ENCODE measurements at places on chromosomes 2 and 18.

DNA sequence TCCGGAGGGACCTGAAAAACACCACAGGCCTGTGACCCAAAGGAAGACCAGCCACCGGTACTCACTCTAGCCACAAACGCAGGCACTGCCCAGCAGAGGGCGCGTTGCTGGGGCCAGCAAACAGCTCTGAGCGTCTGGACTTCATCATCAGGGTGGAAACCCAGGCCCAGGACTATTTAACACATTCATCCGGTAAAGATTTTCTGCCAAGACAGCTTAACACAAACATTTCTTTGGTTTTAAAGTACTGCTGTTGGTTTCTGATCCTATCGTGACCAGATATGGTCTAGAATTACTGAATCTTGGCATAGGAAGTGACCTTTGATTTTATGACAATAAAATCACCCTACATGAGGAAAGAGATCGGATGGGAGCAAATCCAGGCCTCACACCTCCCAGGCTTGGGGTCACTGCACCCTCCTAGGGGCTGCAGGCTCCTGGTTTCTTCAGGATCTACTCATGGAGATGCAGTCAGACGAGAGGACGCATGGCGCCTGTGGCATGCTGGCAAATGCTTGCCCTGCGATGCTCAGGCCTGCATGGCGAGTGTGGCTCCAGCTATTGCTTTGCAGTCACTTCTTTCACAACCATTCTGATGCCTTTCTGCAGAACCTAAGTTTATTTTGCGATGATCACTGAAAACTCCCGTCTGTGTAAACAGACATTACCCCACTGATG lies 130.4 kb downstream of the COL4A4 start:
- peak; percentile 7 for DNase-seq

- no peak for DNase-seq
Measured at GRCh38 chr2:69973335-69973735, 11.9 kb upstream of the ASPRV1 start.

DNA sequence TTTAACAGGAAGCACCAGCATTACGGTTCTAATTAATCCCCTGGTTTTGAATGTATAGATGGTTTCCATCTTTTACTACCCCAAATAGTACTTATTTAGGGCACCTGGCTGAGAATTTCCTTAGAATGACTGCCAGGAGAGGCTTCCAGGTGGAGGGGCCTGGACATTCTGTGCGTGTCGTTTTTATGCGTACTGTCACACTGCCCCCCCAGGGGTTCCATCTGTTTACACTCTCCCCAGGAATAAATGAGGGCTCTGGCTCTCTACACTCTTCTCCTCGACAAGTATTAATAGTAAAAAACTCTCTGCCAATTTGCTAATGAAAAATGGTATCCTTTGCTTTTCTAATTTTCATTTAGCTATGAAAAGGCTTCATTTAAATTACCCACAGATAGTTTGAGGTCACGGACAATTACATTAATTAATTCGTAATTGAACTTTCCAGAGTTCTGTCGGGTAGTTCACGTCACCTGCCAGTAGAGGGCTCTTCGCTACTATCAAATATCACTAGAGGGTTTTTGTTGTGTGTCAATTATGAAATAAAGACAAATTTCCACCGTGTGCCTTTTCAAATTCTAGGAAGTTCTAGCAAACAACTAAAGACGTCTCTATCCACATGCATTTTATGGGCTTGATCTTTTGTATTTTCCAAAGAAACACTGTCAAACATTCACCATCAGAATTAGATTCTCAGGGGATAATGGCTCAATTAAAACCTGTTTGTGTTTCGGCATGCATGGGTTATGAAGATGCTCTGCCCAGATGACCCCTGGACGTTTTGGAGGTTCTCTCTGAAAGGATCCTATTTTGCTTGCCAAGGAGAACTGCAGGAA lies 88.8 kb upstream of the ASB18 start:
- peak; percentile 53 for DNase-seq

- no peak for DNase-seq
Measured at GRCh38 chr18:23121133-23121532, 14.2 kb upstream of the CABLES1 start.

DNA sequence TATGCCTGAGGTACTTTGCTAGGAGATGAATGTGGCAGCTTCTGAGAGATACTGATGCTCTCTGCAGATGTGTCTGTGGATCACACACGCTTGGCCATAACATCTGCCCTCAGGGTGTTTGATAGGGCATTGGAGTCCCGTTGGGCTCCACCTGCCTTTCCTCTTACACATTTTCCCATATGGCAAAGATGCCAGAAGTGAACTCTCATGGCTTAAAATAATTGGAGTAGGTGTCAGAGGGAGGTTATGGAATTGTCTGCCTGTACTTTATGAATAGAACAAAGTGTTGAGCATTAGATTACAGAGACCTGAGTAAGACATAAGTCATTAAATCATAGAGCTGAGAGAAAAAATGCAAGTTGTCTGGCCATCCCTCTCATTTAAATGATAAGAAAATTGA lies 75.3 kb upstream of the PNPT1 start:
- DNase-seq: no peak

DNA sequence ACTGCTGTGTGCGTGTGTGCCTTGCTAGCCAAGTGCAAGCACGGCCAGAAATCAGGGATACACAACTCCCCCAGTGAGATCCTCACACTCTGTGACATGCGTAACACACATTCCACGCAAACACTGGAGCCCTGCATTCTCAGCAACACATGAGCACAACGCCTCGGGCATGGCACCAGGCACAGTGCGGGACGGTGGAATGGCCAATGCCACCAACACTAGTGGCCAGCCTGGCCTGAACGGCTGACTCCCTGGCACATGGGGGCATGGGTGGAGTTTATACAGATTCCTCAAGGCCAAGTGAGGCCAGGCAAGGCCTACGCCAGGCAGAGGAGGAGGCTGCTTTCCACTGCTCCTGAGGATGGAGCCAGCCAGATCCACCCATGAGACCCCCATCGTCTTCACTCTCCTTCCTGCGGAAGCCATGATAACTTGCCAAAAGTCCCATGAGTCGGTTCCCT lies 56.2 kb downstream of the ANKMY1 start:
- no peak for DNase-seq

GRCh38 chr2:69456950-69457445 lies 19.8 kb upstream of the NFU1 start:
- no peak for DNase-seq

DNA sequence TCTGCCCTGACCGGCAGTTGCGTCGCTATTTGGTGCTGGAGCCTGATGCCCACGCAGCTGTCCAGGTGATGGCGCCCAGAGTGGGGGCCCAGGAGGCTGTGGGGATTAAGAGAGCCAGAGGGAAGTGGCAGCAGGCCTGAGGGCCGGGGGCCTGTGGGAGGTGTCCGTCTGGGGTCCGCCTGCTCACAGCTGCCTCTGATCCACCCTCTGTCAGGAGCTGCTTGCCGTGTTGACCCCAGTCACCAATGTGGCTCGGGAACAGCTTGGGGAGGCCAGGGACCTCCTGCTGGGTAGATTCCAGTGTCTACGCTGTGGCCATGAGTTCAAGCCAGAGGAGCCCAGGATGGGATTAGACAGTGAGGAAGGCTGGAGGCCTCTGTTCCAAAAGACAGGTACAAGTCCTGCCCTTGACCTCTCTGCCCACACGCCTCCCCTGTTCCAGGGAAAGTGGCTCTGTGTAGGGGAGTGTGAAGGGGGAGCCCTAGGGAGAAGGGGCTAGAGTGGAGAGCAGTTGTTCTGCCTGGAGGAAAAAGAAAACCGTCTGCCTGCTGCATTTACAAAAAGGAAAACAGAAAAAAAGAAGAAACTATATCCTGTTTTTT lies 11.6 kb downstream of the STK11IP start:
- DNase-seq: no peak

DNA sequence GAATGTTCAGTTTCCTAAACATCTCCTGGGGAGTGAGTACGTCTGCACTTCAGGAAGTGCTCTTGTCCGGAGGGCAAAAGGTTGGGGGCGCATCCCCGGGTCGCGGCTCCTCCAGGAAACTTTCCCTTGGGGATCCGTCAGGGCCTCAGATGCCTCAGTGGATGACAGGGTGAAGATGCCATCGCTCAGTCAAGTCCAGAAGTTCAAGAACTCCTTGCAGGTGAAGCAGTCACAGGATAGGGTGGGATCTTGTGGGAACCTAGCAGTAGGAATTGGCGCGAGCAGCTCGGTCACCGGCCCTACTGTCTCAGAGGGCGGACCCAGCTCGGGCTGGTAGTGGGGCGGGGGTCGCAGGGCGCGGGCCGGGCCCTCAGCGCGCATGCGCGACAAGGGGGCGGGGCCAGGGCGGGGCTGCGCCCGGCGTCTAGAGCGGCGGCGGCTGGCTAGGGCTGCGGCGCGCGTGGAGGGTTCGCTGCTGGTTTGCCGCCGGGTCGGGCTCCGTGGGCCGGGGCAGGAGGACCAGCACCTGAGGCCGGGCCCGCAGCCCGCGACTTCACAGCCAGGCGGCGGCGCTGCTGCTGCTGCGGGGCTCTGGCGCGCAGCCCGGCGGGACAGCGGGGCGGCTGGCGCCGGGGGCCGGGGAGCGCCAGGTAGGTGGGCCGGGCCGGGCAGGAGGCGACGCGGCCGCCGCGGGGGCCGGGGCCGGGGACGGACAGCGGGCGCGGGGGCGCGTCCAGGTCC lies at the start of gene INPP4A:
Gene INPP4A, plus strand, starts transcription at position 423 of the 741 bp plus-strand sequence. CDS start 75,191 bp downstream, outside the sequence.
- peak; percentile 83 for DNase-seq

DNA sequence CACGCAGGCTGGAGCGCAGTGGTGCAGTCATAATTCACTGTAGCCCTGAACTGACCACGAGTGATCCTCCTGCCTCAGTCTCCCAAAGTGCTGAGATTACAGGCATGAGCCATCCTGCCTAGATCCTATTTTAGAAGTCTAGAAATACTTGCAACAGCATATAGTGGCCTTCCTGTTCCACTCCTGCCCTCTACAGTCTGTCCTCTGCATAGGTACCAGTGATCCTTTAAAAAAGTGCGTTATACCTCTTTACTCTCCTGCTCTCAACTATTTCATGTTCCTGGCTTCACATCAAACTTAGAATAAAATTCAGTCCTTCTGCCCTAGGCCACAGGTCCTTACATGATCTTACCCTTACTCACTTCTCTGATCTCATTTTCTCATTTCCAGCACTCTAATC lies 6.0 kb downstream of the COMMD1 start:
- no peak for DNase-seq

DNA sequence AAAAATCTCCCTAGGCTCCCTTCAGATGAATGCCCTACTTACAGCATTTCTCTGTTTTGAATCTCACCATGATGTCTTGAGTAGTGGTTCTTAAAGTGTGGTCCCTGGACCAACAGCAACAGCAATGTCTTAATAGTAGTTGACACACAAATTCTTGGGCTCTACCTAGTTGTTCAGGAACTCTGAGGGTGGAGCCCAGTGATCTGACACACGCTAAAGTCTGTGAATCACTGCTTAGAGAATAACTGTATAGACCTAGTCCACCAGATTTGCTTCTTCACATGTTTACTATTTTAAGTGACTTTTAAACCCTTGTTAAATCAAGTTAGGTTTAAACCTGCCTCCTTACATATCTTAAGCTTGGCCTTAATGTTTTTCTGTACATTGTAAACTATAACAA lies 47.6 kb upstream of the ARHGAP15 start:
- DNase-seq: no peak

DNA sequence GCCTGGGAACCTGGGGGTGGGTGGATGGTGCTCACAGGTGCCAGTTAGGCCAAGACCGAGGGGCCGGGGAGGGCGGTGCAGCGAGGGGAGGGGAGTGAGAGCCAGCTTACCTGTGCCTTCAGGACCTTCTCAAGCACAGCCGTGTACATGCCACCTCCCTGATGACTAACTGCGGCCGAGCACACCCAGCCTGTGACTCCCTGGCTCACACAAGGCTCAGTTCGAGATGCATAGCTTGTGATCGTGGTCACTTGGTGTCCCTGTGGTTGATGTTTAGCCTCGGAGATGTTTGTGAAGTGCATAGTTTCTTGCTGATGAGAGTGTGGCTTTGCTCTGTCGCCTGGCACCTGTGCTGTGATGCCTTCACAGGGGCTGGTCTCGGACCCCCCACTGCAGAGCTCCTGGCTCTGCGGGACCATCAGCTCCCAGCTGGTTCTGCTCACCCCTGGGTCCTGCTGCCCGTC lies 84.5 kb upstream of the ODC1 start:
- DNase-seq: no peak

DNA sequence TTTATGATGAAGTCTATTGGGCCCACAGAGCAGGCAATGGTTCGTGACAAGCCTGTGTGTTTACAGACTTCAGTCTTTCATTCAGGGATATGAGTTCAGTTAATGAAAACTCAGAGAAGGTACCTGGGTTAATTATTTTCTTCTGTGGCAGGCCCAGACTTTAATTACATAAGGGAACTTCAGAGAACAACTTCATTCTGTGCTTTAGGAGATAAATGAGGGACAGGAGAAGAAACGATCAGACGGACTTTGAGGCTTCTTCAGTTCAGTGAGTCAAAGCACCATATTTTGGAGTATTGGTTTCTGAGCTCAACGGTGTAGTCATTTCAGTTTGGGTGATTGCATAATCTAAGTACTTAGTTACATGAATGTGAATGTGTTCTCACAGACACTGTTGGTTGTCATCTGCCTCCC lies 203.0 kb upstream of the KCNJ3 start:
- no peak for DNase-seq

DNA sequence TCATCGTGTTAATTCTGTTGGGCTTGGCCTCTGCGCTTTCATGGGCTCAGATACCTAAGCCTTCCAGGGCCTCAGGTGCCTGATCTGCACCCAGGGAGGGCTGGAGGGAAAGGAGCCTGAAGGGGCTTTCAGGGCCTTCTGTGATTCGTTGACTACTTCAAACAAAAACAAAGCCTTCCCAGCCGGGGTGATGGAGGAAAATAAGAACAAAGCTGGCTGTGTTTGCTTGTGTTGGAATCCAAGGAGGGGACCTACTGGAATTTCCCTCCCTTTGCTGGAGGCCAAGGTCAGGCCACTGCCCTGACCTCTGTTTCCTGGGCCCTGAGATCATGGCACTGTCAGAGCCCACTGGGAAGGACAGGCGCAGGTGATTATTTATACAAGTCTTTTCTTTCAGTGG lies 135.3 kb downstream of the KLHL29 start:
- DNase-seq: no peak

DNA sequence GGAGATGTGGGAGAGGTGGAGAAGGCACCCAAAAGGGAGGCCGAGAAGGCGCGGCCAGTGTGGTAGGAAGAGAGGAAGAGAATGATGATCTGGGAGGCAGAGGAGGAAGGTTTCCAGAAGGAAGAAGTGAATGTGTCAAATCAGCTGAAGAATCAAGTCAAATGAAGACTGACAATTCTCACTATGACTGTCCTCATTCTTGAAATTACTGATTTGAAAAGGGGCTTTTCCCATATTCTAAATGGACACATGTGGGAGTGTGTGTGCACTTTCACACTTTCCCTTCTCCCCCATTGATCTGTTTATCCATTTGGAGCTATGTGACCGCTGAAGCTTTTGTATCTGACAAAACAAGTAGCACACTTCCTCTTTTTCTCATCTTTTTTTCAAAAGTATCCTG lies 6.1 kb downstream of the AFF3 start:
- no peak for DNase-seq

- DNase-seq: no peak
Measured at GRCh38 chr2:6359964-6360363, 505.7 kb downstream of the CMPK2 start.

- DNase-seq: no peak
Measured at GRCh38 chr18:79806976-79807841, 9.5 kb downstream of the KCNG2 start.

GRCh38 chr2:127087791-127088495 lies 19.0 kb downstream of the BIN1 start:
- DNase-seq: no peak

GRCh38 chr2:112694182-112694581 lies 26.6 kb upstream of the NT5DC4 start:
- DNase-seq: no peak

- DNase-seq: no peak
Measured at GRCh38 chr2:174967691-174968260, 37.4 kb downstream of the CHN1 start.

- DNase-seq: no peak
Measured at GRCh38 chr2:120917886-120918285, 182.2 kb downstream of the GLI2 start.
